AG20443 (cell line): ENCODE measurements at places on chromosomes 7 and 10.

GRCh38 chr10:3059974-3060373, 7.4 kb upstream of the PFKP start:
- DNase-seq: no peak

DNA sequence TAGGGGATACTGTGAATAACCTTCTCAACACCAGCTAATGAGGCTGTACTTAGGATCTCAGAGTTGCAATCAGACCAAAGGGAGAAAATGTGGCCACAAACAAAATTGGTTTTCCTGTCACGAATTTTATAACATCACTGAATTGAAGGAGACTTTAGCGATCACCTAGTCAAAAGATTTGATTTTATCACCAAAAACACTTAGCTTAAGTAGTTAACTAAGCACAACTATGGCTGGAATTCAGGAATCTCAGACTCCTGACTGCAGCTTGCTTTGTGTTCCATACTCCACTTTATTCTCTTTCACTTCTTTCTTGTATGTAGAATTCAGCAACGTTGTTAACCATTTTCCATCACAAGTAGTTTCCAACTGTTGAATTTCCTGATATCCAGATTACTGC, 152.0 kb downstream of the SLC16A9 start:
- no peak for DNase-seq

GRCh38 chr10:122261584-122261983, 9.5 kb upstream of the BTBD16 start:
- DNase-seq: no peak

DNA sequence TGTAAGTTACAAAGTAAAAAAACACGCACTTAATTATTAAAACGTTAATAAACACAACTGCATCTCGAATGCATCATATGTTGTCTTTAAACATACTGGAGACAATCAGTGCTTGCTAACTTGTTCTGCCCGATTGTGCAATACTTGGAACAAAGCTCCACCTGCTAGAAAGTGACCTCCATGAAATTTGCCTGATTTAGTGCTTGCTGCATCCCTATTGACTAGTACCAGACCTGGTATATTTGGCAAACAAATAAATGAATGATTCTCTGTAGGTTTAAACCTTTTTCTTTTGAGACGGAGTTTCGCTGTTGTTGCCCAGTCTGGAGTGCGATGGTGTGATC, 6.2 kb downstream of the BZW2 start:
- no peak for DNase-seq

- DNase-seq: no peak
These were observed 59.0 kb downstream of the EGFR start for GRCh38 chr7:55077561-55078410.

- DNase-seq: no peak
These were observed 275.8 kb downstream of the GRID1 start for GRCh38 chr10:86090807-86091206.

DNA sequence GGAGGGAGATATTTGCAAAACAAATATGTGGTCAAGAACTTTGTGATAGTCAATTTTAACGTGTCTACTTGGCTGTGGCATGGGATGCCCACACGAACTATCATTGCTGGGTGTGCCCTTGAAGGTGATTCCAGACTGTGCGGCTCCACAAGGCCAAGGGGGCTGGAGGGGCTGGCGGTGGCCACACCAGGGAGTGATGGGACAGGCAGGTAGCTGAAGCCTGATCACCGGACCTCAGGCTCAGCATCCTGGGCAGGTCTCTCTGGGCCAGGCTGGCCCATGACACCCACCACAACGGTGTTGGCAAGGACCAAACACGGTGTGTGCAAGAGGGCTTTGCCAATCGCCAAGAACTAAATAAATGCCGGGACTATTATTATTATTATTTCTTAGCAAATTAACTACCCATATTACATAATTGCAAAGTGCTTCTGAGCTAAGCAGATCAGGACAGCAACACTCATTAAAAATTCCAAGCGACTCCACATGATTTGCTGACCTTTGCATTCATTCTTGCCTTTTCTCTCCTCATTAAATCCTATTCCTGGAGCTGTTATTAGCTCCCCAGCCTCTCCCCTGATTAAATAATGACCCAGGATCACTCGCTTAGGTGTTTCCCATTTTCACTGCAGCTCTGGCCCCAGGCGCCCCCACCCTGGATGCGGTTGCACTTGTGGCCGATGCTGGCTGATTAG, 35.4 kb upstream of the PPP2R2D start:
- no peak for DNase-seq

- no peak for DNase-seq
These were observed 64.8 kb downstream of the THSD7A start for GRCh38 chr7:11767148-11767547.

- DNase-seq: no peak
These were observed 232.0 kb upstream of the CELF2 start for GRCh38 chr10:10785627-10786026.

GRCh38 chr7:414681-415560, 104.7 kb downstream of the PDGFA start:
- DNase-seq: no peak

GRCh38 chr7:133572843-133573242, 320.0 kb downstream of the EXOC4 start:
- no peak for DNase-seq
